ENCODE measurements at places on chromosomes 4 and X.

GRCh38 chr4:26619784-26620183 is 35.9 kb downstream of the TBC1D19 start:
- no peak for DNase-seq

DNA sequence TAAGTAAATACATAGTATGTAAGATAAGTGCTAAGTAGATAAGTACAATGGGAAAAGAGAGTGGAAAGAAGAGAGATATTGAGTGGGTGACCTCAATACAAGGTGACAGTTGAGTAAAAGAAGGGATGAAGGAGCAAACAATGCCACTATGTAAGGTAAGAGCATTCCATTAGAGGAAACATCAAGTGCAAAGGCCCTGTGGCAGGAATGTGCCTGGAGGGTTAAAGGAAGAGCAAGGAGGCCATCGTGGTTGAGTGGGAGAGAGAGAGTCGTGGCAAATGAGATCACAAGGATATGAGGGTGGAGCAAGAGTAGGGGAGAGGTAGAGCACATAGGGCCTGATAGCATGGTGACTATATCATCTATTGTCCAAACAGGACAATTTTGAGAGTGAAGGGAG is 13.4 kb downstream of the EDNRA start:
- DNase-seq: no peak

GRCh38 chr4:138277133-138277532 is 35.0 kb upstream of the SLC7A11 start:
- no peak for DNase-seq

GRCh38 chr4:189322426-189322825 is 618.2 kb upstream of the FRG1 start:
- DNase-seq: no peak

DNA sequence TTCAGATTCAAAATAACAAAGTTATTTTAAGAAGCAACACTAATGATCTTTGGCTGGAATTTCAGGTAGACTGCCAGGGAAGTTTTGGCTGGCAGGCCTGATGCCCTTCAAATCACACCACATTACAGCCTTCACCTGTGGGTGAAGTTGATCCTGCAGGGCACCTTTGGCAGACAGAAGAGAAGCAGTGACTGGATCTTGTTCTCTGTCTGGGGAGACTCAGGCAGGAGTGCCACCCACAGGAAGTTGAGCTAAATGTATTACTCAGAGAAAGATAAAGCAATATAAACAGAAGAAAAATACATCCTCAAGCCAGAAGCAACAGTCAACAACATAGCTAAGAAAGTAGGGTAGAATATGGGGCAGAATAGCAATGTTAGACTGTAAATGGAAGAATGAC is 12.8 kb upstream of the CFAP299 start:
- DNase-seq: no peak

- no peak for DNase-seq
These were observed 33.5 kb upstream of the CYP2U1 start for GRCh38 chr4:107897823-107898222.

DNA sequence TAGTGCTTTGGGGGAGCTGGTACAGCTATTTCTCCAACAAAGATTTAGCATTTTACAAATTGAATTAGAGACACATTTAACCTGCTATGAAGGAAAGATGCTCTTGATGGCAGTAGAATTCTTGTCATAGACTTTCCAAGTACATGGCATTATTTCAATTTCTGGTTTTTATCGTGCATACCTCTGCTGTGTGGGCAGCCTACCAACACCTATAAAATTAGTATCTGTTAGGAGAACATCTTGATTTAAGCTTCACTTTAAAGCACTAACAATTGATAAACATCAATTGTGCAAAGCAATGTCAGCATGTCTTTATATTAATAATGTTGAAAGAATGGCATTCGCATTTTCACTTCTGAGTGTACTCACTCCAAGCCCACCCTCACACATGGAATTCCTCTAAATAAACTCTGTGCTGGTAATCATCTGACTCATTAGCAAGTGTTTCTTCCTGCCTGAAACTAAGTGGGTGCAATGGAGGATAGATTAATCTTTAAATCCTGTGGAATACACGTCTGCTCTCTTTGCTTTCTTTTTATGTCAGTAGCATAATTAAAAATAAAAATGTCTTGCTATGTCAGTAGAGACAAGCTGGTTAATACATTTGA is 279.8 kb upstream of the MAGEB18 start:
- no peak for DNase-seq

DNA sequence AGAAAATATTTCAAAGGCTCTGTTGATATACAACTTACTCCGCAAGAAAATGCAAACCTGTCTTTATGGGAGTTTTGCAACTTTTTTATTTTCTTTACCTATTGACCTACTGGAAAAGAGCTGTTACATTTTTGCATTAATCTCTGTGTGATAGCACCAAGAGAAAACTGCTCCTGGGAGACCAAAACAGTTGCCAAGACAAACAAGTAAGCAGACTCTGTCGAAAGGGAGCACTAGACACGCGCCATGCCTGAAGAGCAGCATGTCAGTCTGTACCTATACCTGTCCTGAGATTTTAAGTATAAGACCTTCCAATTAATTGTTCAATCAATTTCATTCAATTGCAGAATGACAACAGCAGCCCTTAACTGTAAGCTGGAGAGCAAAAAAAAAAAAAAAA is 56.0 kb upstream of the TECRL start:
- no peak for DNase-seq

DNA sequence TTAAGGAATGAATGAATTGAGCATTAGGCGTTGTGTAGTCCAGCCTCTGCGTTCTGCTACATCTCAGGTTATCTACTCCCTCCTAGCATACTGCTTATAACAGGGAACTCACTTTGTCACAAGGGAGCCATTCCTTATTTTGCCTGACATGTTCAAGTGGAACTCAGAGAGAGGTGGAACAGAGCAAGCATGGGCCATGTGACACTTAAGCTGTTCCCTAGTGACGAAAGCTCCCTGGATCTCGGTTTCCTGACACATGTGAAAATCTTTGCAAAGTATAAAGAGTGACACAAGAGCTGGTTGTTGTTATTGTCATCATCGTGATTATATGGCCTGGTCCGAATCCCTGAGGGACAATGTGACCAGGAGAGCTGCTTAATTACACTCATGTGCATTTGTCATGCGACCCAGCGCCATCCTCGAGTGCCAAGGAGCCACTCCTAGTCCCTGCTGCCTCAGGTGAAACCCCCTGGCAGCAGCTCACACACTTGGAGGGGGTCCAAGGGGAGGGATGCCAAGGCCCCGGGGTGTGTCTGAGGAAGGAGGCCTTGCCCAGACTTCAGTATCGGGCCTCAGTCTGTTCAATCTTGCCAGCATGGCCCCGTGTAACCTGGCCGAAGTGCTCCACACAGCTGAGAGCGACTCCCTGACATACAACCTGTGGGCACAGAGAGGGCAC is 98.5 kb upstream of the MAP3K15 start:
- DNase-seq: no peak

DNA sequence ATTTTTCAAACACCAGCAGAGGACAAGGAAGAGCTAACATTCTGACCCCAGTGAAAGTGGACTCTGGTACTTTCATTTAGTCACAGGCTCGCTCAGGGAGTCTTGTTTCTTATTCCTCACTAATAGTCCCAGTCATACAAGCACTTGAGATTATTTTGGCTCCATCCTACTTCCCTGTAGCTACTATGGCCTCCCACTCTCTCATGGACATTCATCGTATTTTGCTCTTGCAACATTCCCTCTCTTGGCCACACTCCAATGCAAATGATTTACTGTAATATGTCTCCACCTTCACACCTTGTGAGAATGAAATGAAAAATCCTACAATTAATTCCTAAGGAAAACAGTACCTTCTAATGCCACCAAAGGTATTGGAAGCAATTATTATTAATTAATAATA is 21.3 kb downstream of the PLRG1 start:
- no peak for DNase-seq

GRCh38 chrX:7390441-7390840 is 242.5 kb upstream of the PUDP start:
- DNase-seq: no peak

GRCh38 chrX:30414144-30414543 is 105.0 kb upstream of the NR0B1 start:
- DNase-seq: no peak

DNA sequence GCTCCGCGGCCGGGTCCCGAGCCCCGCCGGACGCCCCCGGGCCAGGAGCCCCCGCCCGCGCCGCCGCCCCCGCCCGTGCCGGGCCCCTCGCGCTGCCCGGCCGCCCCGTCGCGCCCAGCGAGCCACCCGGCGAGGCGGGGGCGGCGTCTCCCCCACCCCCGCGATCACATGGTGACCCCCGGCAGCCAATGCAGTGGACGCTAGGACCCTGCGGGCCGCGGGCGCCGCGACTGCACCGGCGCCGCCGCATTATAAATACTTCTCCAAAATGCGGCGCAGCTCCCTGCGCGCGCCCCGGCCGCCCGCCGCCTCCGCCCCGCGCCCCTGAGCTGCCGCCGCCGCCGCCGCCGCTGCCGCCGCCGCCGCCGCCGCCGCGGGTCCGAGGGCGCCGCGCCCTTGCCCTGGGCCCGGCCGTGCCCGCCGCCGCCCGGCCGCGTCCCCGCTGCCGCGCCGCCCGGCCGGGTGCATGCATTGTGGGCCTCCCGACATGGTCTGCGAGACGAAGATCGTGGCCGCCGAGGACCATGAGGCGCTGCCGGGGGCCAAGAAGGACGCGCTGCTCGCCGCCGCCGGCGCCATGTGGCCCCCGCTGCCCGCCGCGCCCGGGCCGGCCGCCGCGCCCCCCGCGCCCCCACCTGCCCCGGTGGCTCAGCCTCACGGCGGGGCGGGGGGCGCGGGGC is at the start of gene NAT8L:
Gene NAT8L, plus strand, starts transcription at position 282 of the 680 bp plus-strand sequence. Its CDS starts 185 bp downstream, at position 467.
- no peak for DNase-seq

GRCh38 chr4:56128213-56128612 is 179.5 kb downstream of the CEP135 start:
- no peak for DNase-seq

- DNase-seq: no peak
These were observed 18.9 kb upstream of the GPR101 start for GRCh38 chrX:137052643-137053235.

- DNase-seq: no peak
These were observed 58.4 kb upstream of the STS start for GRCh38 chrX:7088968-7089615.

GRCh38 chr4:54386042-54386669 is 157.1 kb downstream of the PDGFRA start:
- DNase-seq: no peak

- DNase-seq: no peak
These were observed 6.1 kb downstream of the SLC7A11 start for GRCh38 chr4:138236037-138236436.

- DNase-seq: no peak
These were observed 36.3 kb downstream of the ANXA10 start for GRCh38 chr4:168128601-168129000.

DNA sequence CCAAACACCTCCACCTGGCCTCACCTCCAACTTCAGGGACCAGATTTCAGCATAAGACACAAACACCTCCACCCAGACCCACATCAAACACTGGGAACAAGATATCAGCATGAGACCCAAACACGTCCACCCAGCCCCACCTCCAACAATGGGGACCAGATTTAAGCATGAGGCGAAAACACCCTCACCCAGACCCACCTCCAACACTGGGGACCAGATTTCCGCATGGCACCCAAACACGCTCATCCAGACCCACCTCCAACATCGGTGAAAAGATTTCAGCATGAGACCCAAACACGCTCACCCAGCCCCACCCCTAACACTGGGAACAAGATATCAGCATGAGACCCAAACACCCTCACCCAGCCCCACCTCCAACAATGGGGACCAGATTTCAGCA is 210.0 kb downstream of the ASMT start:
- no peak for DNase-seq

DNA sequence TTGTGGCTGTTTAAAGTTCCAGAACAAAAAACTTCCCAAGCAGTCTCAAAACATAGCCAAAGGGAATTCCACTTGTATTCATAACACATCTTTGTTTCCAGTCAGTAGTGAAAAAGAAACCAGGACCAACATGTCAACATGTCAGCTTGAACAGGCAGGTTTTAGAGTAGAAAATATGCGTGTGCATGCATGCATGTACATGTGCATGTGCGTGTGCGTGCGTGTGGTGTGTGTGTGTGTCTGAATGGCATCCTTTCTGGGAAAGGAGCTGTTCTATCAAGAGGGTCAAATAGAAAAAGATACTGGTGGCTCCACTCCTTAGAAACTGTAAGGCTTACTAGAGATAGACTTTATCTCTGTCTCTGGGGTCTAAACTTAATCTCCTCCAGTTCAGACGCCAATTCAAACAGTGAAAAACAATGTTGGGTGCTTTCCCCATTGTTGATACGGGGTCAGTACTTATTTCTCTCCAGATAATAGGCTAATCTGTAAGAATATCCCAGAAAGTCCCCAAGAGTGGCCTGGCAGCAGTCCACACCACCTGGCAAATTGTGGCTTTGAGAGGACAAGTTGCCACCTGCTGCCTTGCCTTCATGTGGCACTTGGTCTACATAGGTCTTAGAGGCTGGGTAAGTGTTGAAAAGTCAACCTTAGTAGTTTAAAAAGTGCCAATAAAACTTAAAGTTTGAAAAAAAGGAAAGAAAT is 110.4 kb downstream of the SCD5 start:
- DNase-seq: no peak

- no peak for DNase-seq
These were observed 16.9 kb upstream of the LOC101059915 start for GRCh38 chrX:71650333-71650969.

DNA sequence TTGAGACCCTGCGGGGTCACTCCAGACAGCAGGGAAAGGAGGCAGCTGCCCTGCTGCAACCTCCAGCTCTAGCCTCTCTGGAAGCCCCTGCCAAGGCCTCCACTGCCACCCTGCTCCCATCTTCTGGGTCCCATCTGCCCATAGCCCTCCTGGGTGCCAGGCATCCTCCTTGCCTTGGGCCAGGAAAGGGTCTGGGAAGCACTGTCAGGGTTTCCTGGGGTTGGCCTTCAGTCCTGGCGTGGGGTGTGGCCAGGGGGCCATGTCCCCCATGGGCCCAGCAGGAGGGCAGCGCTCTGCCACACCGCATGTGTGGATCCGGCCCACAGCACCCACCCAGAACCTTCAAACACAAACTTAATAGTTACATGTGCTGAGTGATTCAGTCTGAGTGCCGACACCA is 3.4 kb upstream of the CPLX1 start:
- DNase-seq: no peak

DNA sequence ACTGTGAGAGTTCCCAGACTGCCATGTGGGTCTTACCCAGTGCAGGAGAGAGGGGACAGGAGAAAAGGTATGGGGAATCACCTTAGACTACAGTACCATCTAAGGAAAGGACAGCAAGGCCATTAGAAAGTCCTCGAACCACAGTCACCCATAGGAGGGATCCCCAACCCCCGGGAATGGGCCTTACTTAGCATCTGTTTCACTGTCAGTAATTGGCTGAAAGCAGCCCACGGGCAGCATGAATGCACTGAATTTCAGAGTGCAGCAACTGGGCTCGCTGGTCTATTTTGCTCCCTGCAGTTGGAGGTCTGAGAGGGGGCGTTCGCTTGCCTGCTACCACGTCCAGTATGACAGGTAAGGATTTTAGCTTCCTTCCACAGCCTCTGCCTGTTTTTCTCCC is 50.4 kb upstream of the KLHL8 start:
- no peak for DNase-seq

DNA sequence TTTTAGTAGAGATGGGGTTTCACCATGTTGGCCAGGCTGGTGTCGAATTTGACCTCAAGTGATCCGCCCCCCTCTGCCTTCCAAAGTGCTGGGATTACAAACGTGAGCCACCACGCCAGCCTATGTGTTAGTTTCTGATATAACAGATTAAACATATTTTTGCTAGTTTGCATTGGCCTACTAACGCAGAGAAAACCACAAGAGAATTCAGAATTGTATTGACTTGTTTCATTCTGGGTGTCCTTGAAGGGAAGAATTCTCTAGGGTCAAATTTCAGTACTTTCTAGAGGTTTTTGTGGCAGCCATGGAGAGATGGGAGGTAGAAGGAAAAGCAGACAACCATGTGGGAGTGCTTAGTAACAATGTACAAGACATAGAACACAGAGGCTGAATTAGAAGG is 46.1 kb upstream of the BMPR1B start:
- DNase-seq: no peak

Data from activated CD8-positive, alpha-beta memory T cell treated with anti-CD3 and anti-CD28 coated beads for 1 hour (primary cell).